ENCODE measurements at places on chromosomes 6 and 20.
A peak's percentile ranks its signal among the peaks of the same experiment; 100 is the strongest.

- DNase-seq: no peak
Observed at GRCh38 chr6:86686496-86686895, 250.8 kb upstream of the HTR1E start.

DNA sequence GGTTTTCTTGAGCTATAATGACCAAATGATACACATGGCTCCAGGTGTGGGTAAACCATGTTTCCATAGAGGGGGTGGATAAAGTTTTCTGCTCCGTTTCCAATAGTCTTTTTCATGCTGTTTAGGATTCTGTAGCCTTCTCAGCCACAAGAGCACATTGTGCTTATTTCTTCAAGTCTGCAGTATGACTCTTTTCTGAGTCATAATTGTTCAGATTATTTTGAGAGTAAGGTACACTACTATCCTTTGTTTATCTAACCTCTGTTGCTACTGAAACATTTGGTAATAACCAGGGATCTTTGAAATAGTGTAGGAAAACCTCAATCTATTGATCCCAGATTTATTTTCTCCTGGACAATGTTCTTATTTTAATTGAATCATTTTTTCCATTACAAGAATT, 247.9 kb upstream of the BMP2 start:
- no peak for DNase-seq

- DNase-seq: no peak
Observed at GRCh38 chr20:39518654-39519053, 556.5 kb downstream of the DHX35 start.

GRCh38 chr20:36061754-36062153, 92.8 kb upstream of the EPB41L1 start:
- no peak for DNase-seq

DNA sequence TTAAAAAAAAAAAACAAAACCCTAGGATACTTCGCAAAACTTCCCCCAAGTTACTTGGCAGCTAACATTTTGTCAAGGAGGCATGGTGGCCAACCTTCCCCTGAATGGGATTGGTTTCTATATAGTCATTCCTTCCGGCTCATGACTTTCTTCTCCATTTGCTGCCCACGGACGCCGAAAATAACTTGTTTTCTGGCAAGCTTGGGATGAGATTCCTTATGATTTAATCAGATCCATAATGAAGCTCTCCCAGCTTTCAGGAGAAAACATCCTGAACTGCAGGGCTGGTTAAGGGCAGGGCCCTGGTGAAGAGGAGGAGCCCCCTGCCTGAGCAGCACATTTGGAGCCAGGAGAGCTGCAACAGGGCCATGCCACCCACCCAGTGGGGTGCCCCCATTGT, 49.9 kb downstream of the PPP1R16B start:
- no peak for DNase-seq

GRCh38 chr6:7129784-7130569, 22.2 kb downstream of the RREB1 start:
- no peak for DNase-seq

DNA sequence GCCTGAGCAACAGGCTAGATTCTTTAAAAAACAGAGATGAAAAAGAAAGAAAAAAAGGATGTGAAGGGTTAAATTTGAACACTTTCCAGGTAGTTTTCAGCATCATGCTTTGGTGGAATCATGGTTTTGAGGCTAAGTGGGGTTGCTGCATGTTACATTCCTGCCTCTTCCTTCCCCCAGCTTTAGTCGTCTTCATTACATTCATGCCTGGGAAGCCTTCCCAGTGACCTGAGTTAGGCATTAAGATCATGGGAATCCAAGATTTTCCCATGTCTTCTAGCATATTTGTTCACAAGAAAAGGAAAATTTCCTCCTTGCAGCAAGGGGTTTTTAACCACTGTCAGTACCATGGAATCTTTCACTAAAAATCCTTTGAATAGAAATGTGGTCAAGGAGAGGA, 12.0 kb downstream of the TPX2 start:
- no peak for DNase-seq

DNA sequence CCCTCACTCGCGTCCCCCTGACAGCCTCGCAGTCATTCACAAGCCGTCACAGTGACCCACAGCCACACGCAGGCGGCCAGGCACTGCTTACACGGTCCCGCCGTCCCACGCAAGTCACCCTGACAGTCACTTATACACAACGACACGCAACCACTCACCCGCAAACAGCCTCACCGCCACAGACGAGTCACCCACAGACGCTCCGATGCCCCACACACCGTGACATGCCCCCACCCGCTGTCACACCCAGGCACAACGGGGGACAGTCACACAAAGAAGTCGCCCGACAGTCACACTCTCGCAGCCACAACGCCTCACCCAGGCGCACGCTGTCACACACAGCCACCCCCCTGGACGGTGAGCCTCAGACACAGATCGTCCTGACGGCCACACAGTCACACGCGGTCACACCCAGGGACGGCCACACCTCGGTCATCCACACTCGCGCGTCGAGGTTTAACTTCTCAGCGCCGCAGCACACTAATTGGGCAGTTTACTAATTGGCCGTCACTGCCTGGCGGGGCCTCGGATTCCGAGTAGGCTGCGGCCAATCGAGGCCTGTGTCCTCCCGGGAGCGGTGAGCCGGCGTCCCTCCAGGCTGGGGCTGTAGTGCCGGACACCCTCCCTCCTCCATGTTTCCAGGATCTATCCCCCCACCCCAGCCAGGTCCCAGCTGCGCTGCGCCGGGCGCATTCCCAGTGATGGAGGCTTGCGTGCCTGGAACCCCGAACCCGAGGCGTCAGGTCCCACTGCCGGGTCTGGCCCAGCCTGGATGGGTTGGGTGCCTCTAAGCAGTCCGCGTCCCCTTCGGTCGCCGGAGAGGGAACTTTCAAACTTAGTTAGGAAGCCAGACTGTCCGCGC, 790 bp downstream of the TOX2 start:
- DNase-seq: peak; percentile 36

DNA sequence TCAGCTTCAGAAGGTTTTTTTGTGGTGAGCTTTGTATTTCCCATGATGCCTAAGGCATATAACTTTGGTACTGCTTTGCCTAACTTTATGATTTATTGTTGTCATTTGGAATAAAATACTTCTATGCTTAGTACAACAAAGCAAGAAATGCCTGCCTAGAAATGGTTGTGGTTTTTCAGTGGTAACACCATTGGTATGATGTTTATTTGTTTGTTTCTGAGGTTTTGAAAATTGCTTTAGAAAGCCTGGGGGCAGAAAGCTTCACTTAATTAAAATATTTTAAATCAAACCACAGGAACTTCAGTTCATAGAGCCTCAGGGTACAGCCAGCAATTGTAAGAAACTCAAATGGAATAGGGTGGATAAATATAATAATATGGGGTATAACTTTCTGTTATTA, 351.2 kb upstream of the MAP3K7 start:
- DNase-seq: no peak

DNA sequence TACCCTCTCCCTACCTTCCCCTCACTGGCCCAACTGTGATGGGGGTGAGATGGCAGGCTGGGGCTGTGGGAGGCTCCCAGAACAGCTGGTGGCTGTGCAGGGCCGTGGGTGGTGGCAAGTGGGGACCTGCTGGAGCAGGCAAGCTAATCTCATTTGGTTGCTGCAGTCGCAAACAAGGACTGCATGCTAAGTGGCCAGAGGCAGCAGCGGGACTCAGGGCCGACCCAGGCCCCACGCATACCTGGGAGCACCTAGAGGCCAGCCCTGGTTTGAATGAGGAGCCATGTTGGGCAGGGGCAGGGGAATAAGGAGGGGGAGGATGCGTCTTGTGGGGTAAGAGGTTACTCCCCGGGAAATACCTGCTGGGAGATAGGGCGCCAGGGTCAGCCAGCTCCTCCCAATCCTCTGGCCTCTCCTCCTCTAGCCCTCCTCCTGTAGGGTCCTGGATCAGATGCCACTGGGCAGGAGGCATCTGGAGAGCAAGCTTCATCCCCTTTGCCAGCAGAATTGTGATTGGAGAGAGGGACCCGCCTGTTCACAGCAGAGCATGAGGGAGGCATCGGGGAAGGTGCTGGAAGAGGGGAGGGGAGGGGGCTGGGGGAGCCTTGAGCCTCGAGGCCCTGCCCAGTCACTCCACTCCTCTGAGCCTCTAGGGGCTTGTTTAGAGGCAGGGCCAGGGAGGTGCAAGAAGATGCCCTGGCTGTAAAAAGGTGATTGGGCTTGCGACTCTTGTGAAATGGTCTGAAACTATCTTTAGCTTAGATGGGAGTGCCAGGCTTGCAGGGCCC, 24.3 kb upstream of the CDH22 start:
- DNase-seq: no peak

- DNase-seq: no peak
Observed at GRCh38 chr6:150314230-150315188, 54.3 kb upstream of the IYD start.

- DNase-seq: no peak
Observed at GRCh38 chr6:3650959-3651697, 100.4 kb downstream of the PXDC1 start.

DNA sequence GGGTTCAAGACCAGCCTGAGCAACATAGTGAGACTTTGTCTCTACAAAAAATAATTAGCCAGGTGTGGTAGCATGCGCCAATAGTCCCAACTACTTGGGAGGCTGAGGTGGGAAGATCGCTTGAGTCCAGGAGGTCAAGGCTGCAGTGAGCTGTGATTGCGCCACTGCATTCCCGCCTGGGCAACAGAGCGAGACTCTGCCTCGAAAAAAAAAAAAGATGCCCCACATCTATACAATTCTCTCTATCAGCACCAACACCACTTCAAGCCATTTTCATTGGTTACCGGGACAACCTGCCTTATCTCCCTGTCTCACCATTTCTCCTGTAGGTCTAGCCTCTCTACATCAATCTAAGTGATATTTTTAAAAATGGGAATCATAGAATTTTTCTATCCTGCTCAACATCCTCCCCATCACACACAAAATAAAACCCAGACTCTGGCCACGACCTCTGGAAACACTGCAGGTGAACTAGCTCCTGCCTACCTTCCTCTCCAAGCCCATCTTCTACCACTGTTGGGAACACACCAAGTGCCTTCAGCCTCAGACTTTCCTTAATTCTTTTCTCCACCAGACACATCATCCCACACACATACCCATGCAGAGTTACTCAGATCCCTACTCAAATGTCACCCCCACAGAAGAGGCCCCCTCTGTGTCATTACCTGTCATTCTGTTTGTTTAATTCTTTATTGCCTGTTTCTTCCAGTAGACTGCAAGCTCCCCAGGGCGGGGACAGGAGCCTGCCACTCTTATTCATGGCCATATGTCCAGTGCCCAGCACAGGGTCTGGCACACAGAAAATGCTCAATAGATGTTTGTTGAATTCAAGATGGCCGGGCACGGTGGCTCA, 9.6 kb upstream of the PLTP start:
- no peak for DNase-seq

DNA sequence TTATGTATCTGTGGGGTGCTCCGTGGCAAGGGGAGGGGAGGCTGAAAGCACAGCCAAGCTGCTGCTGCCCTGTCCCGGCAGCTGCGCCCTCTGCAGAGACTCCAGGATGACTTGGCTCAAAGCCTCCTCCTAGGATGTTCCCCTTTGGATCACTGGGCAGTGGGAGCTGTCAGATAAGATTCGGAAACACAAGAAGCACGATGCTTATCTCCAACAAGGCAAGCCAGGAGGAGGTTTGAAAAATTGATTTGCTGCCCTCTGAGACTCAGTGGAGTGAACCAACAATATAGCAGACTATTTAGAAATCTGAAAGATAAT, 776.4 kb downstream of the C6orf118 start:
- DNase-seq: no peak

DNA sequence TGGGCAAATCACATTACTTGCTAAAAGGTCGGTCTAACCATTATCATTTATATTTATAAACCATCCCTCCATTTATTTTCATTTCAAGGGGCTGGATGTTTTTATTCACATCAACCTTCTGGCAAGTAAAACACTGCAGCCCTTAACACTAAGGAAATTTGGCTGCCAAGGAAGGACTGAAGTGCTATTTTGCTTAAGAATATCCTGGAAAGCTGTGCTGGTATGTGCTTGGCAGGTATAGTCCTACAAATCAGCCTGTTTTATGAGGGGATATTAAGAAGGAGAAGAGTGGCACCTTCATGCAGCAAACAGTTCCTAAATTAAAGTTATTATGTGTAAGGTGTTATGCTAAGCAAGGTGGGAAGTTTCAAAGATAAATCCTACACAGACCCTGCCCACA, 9.8 kb downstream of the PHACTR2 start:
- DNase-seq: no peak

GRCh38 chr6:167555836-167556235, 230.9 kb downstream of the TTLL2 start:
- no peak for DNase-seq

DNA sequence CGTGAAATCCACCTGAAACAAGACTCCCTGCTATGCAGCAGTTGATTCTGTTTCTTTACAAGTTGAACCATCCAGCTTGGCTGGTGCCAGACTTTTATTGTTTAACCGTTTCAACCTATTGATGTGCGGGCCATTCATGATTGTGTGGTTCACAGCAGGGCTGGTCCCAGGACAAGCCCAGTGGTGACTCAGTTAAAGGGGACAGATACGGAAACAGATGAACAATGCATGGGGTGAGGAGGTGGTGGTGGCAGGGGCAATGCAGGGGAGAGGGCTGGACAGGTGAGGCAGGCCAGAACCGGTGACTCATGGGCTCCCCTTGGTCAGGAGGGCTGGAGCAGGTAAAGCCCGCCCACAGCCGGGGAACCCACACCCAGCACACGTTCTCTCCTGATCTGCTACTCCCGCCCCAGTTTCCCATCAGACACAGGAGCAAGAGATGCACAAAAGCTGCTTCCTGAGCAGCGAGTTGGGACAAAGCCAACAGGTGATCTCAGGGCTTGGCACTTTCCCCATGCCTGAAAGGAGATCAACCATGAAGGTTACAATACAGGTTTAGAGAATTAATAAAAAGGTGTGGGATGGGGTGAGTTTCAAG, 232.2 kb downstream of the LY86 start:
- no peak for DNase-seq
